ENCODE measurements at places on chromosomes 7 and 10. TPM values are rescaled to one million over a fixed set of nuclear protein-coding genes. Genes with fewer than 3 reads are reported as not detected.

- no peak overlapping the region for H3K4me3 ChIP-seq
- H3K27me3 ChIP-seq: no peaks in the 10 kb centered on the region
- H3K27ac ChIP-seq: no peak overlapping the region
- DNase-seq: no peak
Observed at GRCh38 chr7:28028471-28028870, 152.1 kb downstream of the JAZF1 start.

DNA sequence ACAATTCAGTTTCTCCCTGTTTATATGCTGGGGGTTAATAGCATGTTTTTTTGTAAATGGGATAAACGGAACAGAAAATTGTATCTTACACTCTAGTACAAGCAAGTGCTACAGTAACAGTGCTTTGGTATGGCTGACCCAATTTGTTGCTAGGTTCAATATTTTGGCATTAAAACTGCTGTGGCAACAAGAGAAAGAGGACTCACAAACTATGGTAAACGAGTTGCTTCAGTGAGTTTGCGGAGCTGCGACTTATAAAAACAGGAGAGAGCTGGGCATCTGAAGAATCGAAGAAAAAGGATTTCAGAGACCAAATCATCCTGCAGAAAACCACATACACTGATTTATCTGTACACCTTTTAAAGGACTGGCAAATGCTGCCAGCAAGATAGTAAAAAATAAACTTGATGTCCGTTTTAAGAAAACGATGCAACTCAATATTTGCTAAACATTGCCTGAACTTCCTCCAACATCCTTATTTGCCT, 2.2 kb downstream of the GLUD1 start:
- H3K36me3 ChIP-seq: peaks cover 6% of the 10 kb centered on the region
- peak overlapping the region; percentile 96 for H3K27ac ChIP-seq
- H3K27me3 ChIP-seq: no peaks in the 10 kb centered on the region
- H3K4me3 ChIP-seq: peak overlapping the region; percentile 88

- H3K4me1 ChIP-seq: no peaks in the 10 kb centered on the region
- no peaks in the 10 kb centered on the region for H3K36me3 ChIP-seq
- H3K27me3 ChIP-seq: no peaks in the 10 kb centered on the region
- H3K4me3 ChIP-seq: no peak overlapping the region
- no peak overlapping the region for H3K27ac ChIP-seq
Observed at GRCh38 chr10:132096223-132096622, 30.5 kb downstream of the JAKMIP3 start.

ZPBP gene
- not detected for total RNA-seq

BTBD16 gene
- total RNA-seq: not detected

- no peak overlapping the region for H3K27ac ChIP-seq
- DNase-seq: no peak
- H3K27me3 ChIP-seq: no peaks in the 10 kb centered on the region
Observed at GRCh38 chr7:112005205-112005775, 200.9 kb downstream of the DOCK4 start.

DNA sequence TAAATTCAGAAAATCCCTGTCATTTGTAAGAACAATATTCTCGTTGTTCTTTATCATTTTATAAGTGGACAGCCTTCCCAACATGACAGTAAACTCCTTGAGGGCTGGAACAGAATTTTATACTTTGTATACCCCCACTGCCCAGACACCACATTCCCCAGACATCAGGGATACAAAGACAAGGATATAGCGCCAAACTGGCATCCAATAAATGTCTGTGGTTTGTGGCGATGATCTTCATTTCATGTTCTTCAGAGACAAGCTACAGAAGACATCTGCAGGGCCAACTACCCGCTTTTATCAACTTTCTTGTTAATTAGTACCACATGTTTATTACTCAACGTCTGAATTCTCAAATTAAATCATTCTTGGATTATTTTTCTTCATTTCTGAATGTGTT, 155.9 kb downstream of the ATE1 start:
- H3K27me3 ChIP-seq: no peaks in the 10 kb centered on the region
- no peaks in the 10 kb centered on the region for H3K36me3 ChIP-seq

DNA sequence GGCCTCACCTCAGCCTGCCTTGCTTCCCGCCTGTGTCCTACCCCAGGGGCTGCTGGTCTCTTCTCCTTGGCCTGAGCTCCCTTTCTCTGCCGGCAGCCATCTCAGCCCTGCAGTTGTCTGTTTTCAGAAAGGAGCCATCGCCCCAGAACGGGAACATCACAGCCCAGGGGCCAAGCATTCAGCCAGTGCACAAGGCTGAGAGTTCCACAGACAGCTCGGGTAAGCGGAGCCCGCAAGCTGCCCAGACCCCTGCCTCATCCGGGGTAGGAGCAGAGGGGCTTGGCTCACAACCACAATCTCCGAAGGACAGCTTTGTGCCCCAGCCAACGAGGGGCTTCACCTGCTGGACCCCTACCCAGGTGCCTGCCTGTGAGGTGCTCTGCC, 5.3 kb upstream of the DEPP1 start:
- no peak overlapping the region for H3K27ac ChIP-seq
- no peak for DNase-seq
- no peaks in the 10 kb centered on the region for H3K4me1 ChIP-seq
- H3K27me3 ChIP-seq: no peaks in the 10 kb centered on the region
- no peak overlapping the region for H3K4me3 ChIP-seq

GRCh38 chr10:110651044-110651958, 7.2 kb downstream of the RBM20 start:
- DNase-seq: peak; percentile 31
- no peaks in the 10 kb centered on the region for H3K4me1 ChIP-seq
- H3K27me3 ChIP-seq: peaks cover 59% of the 10 kb centered on the region
- H3K27ac ChIP-seq: no peak overlapping the region
- H3K36me3 ChIP-seq: no peaks in the 10 kb centered on the region

GTF2I gene
- 125 TPM for total RNA-seq

GRCh38 chr10:90775351-90776028, 82.3 kb downstream of the HTR7 start:
- no peaks in the 10 kb centered on the region for H3K27me3 ChIP-seq
- H3K4me3 ChIP-seq: no peak overlapping the region
- H3K36me3 ChIP-seq: no peaks in the 10 kb centered on the region
- H3K4me1 ChIP-seq: no peaks in the 10 kb centered on the region
- no peak for DNase-seq

DNA sequence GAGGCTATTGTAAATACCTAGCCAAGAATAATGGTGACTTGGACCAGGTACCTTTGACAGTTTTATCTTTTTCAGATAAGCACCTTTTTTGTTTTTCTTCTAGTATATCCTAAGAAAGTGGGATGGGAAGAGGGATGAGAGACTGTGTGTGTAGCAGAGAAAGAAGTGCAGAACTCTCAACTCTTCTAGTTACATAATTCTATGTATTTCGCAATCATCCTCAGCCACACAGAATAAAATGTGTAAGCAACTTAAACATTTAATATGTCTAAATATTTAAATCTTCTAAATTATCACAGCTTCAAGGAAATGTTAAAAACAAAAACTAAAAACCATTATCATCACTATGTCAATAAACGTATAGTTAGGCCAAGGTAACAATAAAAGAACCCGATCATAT, 42.6 kb upstream of the GSAP start:
- no peak for DNase-seq
- no peak overlapping the region for H3K4me3 ChIP-seq
- peaks cover 1% of the 10 kb centered on the region for H3K27me3 ChIP-seq
- no peaks in the 10 kb centered on the region for H3K4me1 ChIP-seq
- no peak overlapping the region for H3K27ac ChIP-seq

DNA sequence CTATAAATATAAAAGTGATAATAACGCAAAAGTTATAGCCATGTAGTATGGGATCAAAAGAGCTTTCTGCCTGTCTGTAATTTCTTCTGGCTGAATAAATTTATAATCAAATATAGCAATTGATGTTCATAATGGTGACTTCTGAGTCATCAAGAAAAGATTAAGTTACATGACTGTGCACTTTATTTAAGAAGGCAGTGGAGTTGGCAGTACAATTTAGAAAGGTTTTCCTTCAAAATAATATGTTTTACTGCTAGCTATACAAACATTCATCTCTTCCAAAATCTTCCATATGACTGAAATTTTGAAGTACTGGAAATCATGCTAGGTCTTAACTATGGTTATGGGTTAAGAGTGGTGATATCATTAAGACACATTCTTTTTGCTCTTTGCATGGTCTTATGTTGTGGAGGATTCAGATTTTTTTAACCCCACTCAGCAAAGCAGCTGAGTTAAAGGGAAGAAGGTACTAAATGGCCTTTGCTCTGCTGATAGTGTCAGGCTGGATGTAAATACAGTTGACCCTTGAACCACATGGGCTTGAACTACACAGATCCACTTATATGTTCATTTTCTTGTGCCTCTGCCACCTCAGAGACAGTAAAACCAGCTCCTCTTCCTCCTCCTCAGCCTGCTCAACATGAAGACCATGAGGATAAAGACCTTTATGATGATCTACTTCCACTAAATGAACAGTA, 323.6 kb downstream of the BBS9 start:
- no peaks in the 10 kb centered on the region for H3K4me1 ChIP-seq
- H3K36me3 ChIP-seq: no peaks in the 10 kb centered on the region
- no peak for DNase-seq
- H3K4me3 ChIP-seq: no peak overlapping the region
- no peak overlapping the region for H3K27ac ChIP-seq
- no peaks in the 10 kb centered on the region for H3K27me3 ChIP-seq

- no peaks in the 10 kb centered on the region for H3K4me1 ChIP-seq
- DNase-seq: no peak
- no peak overlapping the region for H3K4me3 ChIP-seq
- no peak overlapping the region for H3K27ac ChIP-seq
Observed at GRCh38 chr7:124603066-124603465, 162.5 kb downstream of the GPR37 start.

GRCh38 chr10:11810313-11810766, 12.8 kb upstream of the PROSER2 start:
- H3K27ac ChIP-seq: no peak overlapping the region
- no peaks in the 10 kb centered on the region for H3K36me3 ChIP-seq
- H3K4me1 ChIP-seq: no peaks in the 10 kb centered on the region
- no peak overlapping the region for H3K4me3 ChIP-seq
- DNase-seq: no peak
- no peaks in the 10 kb centered on the region for H3K27me3 ChIP-seq

DNA sequence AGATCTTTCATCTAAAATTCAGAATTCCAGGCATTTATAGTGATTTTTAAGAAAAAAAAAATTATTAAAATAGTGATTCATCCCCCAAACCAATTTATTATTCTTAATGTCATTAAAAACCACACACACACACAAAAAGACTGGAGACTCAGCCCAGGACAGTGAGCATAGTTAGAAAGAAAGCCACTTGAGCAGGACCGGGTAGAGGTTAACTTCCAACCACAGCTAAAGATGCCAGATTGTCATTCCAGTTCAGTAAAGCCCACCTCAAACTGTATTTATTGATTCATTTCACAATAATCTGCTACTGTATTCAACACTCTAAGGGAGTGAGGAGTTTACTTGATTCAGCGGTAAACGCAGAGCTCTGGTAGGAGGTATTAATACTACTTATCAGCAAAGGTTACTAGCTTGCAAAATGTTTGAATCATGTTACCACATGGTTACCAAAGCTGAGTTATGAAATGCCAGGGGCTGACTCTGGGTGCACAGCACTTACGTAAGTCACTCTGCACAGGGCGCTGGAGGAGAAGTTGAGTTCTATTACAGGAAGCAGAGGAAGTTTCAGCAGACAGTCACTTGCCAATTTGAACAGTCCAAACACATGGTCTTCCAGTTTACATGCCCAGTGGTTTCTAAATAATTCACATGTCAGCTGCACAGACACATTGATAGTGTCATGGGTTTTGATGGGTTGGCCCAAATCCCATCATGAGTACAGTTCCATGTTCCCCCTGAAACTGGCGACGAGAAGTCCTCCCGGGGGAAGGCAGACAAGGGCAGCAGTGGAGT, 64.6 kb downstream of the KLF6 start:
- no peak overlapping the region for H3K27ac ChIP-seq
- no peaks in the 10 kb centered on the region for H3K4me1 ChIP-seq
- H3K27me3 ChIP-seq: no peaks in the 10 kb centered on the region
- H3K4me3 ChIP-seq: no peak overlapping the region

- peaks cover 21% of the 10 kb centered on the region for H3K4me1 ChIP-seq
- no peaks in the 10 kb centered on the region for H3K36me3 ChIP-seq
- H3K4me3 ChIP-seq: no peak overlapping the region
- H3K27ac ChIP-seq: no peak overlapping the region
Observed at GRCh38 chr10:113003052-113003451, 53.0 kb downstream of the TCF7L2 start.

DNA sequence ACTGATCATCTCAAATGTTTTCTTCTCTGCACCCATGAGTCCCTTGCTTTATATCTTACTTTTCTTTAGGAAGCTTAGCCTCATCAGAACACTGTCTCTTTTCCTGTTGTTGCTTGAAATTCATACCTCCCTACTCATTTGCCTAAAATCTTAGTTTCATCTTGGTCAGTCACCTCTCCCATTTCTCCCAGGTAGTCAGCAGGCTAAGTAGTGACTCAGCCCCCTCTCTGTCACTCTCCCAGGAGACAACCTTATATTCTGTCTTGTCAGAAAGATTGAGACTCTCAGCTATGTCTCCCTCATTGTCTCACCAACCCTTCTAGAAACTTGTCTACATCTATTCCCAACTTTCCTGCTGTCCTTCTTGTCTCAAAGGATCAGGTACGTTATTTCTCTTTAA, 280.9 kb downstream of the BBS9 start:
- H3K27ac ChIP-seq: no peak overlapping the region
- no peak for DNase-seq
- H3K36me3 ChIP-seq: no peaks in the 10 kb centered on the region
- no peaks in the 10 kb centered on the region for H3K4me1 ChIP-seq
- H3K4me3 ChIP-seq: no peak overlapping the region

- H3K27me3 ChIP-seq: peaks cover 2% of the 10 kb centered on the region
- no peaks in the 10 kb centered on the region for H3K4me1 ChIP-seq
- no peak overlapping the region for H3K4me3 ChIP-seq
- no peaks in the 10 kb centered on the region for H3K36me3 ChIP-seq
- DNase-seq: no peak
Observed at GRCh38 chr7:132742189-132742612, 165.9 kb upstream of the PLXNA4 start.

CLRN3 gene
- not detected for total RNA-seq

PRSS37 gene
- not detected for total RNA-seq

IFIT2 gene
- 10.0 TPM for total RNA-seq

DNA sequence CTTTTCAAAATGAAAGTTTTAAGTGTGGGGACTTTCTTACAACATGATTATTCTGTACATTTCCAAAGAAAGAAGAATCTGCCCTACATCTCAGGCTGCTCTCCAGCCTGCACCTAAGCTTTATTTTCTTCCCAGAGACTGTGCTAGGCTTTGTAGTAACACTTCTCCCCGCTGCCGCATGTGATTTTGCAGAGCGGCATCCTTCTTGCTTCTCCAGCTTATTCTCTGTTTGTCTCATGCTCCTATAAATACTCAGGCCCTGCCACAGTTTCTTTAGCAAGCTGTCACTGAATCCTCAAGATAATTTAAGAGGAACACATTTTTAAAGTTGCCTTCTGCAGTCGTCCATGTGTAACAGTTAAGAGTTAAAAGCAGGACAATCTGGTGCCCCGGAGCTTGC, 53.5 kb downstream of the INSYN2A start:
- no peaks in the 10 kb centered on the region for H3K27me3 ChIP-seq
- H3K27ac ChIP-seq: no peak overlapping the region
- no peaks in the 10 kb centered on the region for H3K4me1 ChIP-seq
- no peak overlapping the region for H3K4me3 ChIP-seq
- no peaks in the 10 kb centered on the region for H3K36me3 ChIP-seq

DNA sequence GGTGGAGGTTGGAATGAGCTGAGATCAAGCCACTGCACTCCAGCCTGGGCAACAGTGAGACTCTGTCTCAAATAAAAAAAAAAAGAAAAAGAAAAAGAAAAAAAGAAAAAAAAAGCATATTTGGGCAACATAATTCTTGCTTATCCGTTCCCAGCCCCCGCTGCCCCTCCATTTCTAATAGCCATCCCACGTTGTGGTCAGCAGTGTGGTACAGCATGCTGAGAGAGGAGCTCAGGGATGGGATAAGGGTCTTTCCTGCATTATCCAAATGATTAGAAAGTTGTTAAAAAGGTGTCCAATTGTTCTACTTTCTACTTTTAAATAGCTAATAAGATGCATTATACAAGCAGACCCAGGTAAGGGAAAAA, 104.9 kb upstream of the ZNF92 start:
- H3K27ac ChIP-seq: no peak overlapping the region
- peaks cover 4% of the 10 kb centered on the region for H3K4me1 ChIP-seq
- H3K4me3 ChIP-seq: no peak overlapping the region

Measured in CD4-positive, CD25-positive, alpha-beta regulatory T cell (primary cell).